ENCODE measurements at places on chromosomes 7 and 10.

GRCh38 chr10:75774783-75775490, 343.5 kb downstream of the LRMDA start:
- DNase-seq = peak; percentile 87

DNA sequence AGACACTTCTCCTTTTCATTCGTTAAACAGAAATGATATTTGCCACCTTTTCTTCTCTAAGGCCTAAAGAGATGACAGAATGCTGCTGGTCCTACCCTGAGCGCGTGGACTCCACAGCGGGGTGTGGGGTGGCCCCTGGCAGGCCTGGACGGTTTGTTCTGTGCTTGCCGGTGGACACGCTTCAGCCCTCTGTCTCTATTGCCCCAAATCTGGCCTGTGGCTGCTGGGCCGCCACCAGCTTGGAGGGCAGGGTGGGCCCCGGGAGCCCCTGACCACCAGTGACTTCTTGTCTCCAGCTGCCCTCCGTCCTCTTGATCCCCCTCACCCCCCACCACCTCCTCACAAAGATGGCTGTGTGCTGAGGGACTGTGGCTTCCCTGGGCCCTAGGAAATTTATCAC, 5.7 kb downstream of the CHST3 start:
- DNase-seq = no peak

- no peak for DNase-seq
Measured at GRCh38 chr10:14736043-14736442, 38.7 kb downstream of the FAM107B start.

DNA sequence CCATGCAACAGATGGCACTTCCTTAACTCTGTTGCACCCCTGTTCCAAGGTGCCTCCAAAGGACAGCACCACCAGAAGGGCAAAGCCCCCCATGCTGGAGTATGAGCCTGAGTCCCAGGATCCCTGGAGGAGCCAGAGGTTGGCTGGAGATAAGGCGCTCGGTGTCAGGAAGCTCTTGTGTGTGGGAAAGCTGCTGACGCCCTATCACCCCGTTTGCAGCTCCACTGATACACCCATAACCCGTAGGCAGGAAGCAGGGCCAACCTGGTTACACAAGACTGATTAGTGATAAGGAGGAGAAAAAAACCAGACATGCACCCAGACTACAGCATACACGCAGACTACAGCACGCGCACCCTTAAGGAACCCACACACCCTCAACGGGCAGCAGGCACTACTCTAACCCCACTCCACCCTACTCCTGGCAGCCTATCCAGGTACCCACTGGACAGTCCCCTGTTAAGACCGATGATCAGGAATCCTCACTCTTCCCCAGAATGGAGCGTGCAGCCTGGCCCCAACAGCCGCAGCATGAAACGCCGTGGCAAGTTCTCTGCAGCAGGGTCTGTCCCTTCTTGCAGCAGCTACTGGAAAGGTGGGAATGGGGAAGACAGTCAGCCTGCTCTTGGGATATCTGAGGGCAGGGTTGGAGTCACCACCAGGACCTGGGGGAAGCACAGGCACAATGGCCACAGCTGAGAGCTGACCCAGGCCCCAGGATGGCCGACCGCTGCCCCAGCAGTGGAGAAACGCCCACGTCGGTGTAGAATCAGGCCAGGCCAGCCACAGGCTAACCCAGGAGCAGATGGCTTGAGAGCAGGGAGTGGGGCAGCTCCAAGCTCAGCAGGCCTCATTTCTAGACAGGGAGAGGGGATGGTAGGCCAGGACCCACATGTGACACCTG, 38.3 kb upstream of the TUBB8 start:
- no peak for DNase-seq

- DNase-seq = no peak
Measured at GRCh38 chr10:124798364-124798763, 3.3 kb upstream of the ABRAXAS2 start.

DNA sequence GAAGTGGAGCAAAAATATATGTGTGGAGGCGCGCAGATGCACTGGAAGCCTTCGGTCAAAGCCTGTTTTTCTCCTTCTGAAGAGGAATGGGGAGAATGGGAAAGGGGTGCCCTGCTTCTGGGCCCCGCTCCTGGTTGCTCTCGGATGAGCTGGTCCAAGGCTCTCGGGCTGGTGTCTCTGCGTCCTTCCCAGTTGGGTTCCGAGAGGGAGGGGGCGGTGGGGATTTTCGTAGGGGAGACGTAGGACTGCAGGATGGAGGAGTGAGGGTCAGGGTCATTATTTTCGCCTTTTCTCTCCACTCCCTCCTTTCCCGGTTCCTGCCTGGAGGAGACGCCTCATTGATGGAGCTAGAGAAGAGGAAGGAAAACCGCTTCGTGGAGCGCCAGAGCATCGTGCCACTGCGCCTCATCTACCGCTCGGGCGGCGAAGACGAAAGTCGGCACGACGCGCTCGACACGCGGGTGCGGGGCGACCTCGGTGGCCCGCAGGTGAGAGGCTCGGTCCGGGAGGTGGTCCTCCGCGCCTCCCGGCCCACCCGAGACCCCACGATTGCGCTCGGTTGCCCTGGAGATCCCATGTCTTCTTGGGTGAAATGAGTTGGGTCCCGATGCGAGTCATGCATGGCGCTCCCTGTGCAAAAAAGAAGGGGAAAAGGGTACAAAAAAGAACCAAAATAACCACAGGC, 790 bp downstream of the ADAM22 start:
- peak; percentile 20 for DNase-seq

- peak; percentile 38 for DNase-seq
Measured at GRCh38 chr10:102352066-102352715, 43.3 kb upstream of the NFKB2 start.

DNA sequence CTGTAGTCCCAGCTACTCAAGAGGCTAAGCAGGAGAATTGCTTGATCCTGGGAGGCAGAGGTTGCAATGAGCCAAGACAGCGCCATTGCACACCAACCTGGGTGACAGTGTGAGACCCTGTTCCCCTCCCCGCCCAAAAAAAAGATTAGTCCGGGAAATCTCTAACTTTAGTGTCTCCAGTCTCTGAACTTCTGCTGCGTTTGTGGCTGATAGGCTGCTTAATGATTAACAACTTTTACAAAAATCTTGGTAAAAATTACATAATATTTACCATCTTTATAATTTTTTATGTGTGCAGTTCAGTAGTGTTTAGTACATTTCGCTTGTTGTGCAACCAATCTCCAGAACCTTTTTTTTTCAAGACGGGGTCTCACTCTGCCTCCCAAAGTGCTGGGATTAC, 9.7 kb upstream of the PLAU start:
- DNase-seq = no peak
